Activated CD4-positive, alpha-beta T cell treated with anti-CD3 and anti-CD28 coated beads, Interleukin-2, amount 50 U/mL, for 16 hours (primary cell): ENCODE measurements at places on chromosomes 7 and 10.
A peak's percentile ranks its signal among the peaks of the same experiment; 100 is the strongest.

DNA sequence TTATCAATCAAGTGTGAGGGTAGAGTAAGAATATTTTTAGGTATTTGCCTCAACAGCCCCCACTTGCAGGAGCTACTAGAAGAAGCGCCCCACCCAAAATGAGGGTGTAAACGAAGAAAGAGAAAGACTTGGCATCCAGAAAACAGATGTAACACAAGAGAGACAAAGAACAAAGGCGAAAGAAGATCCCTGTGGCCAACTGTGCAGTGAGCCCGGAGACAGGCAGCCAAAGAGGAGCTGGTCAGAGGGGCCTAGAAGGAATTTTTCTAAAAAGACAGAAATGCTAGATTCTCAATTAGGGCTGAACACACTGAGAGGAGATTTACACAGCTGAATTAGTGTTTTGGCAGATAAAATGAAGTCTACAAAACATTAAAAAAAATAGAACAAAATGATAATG lies 29.6 kb upstream of the EIF5AL1 start:
- DNase-seq: no peak

GRCh38 chr10:72564596-72564995 lies 61.3 kb downstream of the MICU1 start:
- peak; percentile 84 for DNase-seq

GRCh38 chr10:69358148-69358795 lies 58.4 kb downstream of the TACR2 start:
- no peak for DNase-seq

DNA sequence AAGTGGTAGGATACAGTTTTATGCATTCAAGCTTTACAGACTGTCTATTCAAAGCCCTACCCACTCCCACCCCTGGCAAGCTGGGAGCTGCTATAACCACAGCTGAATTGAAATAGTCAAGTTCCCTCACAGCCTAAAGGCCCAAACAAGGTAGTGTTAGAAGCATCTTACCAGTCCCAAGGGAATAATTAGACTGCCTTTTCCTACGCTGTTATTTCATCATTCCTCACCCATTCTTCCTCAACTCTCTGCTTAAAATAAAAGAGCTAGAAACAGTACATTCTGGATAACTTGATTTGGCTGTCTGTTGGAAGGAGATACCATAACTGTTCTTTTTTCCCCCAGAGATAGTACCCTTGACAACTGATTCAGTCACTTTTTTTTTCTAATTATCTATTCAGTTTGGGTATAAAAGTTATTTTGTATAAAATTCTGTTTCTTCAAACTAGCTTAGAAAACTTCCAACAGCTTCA lies 54.0 kb downstream of the RAPGEF5 start:
- DNase-seq: no peak

- no peak for DNase-seq
Measured at GRCh38 chr7:95684037-95684436, 87.7 kb upstream of the PDK4 start.

DNA sequence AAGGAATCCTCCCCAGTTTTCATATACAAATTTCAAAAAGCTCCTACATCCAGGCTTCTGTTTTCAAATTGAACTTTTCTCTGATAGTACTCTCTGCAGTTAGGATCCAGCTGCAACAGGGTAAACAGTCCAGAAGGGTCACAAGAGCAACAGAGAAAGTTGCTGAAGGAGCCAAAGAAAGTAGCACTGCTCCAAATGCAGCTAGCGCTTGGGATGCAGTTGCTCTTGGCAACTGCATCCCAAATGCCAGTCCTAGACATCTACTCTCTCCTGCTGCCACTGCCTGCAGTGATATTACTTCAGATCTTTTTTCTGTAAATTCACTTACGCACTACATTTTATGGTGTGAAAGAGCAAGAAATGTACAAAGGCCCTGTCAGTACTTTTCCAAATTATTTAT lies 14.6 kb downstream of the GPR37 start:
- DNase-seq: no peak
